ENCODE measurements at places on chromosomes 3 and 15.

- no peak for DNase-seq
These were observed 31.8 kb downstream of the USF3 start for GRCh38 chr3:113664523-113665094.

- DNase-seq = no peak
These were observed 132.3 kb upstream of the ABHD17C start for GRCh38 chr15:80562846-80563245.

- DNase-seq = no peak
These were observed 46.3 kb downstream of the SYNM start for GRCh38 chr15:99151156-99151555.

DNA sequence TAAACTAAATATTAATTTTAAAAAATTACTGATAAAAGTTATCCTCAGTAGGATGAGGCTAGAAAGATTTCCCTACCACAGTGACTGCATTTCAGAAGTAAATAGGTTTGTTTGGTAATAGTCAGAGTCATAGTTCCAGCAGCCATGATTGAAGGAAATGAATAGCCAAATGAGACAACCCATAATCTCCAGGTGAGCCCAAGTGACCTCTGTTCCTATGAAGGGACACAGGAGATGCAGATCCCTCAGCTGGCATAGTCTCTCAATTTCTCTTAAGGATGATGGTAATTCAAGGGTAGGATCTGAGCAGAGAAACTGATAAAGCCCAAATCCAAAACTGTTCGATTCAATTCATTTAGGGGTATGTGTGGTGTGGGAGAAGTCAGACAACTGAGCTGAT, 461.8 kb downstream of the RAP2B start:
- no peak for DNase-seq

- no peak for DNase-seq
These were observed 1.1 kb downstream of the SLCO2A1 start for GRCh38 chr3:134028486-134029255.

- no peak for DNase-seq
These were observed 61.4 kb downstream of the IL12A start for GRCh38 chr3:160049988-160050387.

DNA sequence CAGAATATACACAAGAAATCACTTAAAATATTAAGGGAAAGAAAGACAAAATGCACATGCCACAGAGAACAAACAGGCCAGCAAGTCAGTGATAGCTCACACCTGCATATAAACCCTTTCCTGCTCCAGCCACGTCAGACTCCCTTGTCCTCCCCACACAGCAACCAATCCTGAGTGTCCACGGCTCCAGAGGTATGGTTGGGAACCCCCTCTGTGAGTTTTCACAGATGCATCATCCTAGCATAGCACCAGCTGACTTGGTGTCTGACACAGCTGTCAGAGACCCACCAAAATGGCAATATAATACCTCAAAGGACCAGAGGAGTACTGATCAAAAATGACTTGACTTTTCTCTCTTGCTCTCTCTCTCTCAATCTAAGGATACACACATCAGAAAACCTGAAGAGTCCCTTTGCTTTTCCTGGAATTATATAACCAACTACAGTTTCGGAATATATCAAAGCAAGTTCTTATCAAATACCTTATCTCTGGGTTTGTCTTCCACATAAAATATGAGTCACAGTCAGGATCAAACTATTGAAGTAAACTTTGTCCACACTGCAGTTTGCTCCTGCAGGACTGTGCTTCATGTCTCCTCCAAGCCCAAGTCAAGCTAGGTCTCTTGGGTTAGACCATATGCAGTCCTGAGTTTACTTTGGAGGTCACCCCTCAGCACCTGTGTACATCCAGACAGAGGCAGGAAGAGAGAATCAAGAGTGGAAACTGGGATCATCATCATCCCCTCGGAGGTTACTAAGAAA, 187.1 kb upstream of the THBS1 start:
- DNase-seq = no peak
